ENCODE measurements at places on chromosomes 2 and 18.

DNA sequence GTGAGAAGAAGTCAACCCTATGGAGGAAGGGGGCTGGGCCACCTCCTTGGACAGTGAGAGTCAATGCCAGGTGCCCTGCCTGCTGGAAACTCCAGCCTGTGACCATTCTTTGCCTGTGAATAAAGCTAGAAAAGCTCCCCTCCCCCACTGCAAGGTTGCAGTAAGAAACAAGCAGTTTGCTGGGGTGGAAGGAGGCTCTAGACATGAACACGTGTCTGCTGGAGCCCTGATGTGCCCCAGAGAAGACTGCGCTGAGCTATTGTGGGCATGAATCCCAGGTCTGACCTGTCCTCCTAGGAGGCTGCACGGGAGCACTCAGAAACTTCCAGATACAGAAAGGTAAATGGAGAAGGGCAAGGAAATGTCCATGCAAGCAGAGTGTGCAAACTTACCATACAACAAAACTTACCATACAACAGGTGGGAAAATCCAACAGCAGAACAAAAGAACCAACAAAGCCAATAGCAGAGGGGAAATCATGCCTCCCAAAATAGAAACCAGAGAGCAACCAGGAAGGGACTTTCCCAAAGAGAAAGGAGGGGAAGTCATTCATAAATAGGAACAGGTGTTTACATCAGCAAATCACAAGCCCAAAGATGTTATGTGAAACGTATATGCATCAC, 278.7 kb downstream of the BCL2 start:
- DNase-seq: no peak

GRCh38 chr18:46213295-46213694, 109.1 kb downstream of the HAUS1 start:
- DNase-seq: no peak

- DNase-seq: no peak
These were observed 231.2 kb downstream of the AGAP1 start for GRCh38 chr2:235725016-235725489.

GRCh38 chr18:55477499-55477859, 110.5 kb downstream of the TCF4 start:
- DNase-seq: no peak

GRCh38 chr2:205712508-205712907, 30.2 kb downstream of the NRP2 start:
- no peak for DNase-seq

- DNase-seq: no peak
These were observed 255.8 kb downstream of the PDE11A start for GRCh38 chr2:177816766-177817165.

GRCh38 chr18:68843473-68844089, 45.7 kb downstream of the CCDC102B start:
- no peak for DNase-seq

- DNase-seq: no peak
These were observed 280.9 kb downstream of the RPRM start for GRCh38 chr2:153197402-153198386.

DNA sequence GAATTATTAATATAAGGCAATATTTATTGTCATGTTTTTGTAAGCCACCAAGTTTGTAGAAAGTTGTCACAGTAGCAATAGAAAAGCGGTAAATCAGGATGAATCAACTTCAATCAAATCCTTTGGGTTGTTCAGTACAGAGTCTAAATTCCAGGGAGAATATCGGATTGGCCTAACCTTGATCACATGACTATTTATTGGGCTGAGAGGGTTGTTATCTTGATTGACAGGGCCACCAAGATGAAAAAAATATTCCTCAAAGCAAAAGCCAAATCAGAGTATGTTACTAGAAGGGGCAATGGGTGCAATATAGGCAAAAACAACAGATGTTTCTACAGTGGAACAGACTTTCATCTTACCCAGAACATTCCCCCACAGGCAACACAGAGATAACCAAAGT, 270.0 kb downstream of the METTL4 start:
- no peak for DNase-seq

DNA sequence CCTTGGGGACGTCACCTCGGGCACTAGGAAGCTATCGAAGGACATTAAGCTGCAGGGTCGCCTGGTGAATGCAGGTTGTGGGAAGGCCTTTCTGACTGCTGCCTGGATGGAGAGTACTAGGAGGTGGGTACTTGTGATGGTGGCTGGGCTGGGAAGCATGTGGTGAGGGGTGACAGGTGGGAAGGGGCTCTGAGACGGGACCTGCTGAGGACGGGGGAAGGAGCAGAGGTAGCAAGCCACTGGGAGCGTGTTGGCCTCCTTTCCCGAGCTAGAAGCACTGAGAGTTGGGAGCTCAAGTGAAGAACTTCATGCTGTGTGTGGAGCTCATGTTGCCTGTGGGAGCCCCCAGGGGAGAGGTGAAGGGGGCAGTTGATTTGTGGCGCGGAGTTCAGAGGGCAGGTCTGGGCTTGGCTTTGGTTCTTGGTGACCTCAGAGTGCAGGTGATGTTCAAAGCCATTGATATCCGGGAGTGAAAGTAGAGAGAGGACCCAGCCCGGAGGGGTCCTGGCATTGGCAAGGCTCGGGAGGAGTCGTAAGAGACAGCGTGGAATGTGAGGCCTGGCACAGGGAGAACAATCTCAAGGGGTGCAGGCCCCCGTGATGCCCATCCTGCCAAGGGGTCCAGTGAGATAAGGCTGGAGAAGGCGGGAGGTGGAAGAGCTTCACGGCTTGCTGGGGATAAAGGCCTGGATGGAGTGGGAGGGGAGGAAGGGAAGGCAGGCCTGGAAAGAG, 13.2 kb downstream of the MROH2A start:
- no peak for DNase-seq

DNA sequence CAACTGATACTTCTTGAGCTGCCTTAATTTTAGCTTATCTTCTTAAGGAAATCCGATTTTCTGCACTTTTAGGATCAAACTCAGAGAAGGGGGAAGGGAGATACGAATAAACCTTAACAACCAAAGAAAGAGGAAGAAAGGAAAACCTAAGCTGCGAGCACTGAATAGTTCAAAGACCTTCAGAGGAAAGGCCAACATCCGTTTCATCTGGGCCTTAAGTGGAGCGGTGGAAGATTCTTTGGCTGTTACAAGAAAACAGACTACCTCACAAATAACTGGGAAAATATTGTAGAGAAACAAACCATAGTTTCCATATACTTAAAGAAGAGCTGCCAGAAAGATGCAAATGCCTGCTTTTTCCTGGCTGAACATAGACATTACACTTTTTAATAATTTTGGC, 43.6 kb downstream of the VIT start:
- no peak for DNase-seq

DNA sequence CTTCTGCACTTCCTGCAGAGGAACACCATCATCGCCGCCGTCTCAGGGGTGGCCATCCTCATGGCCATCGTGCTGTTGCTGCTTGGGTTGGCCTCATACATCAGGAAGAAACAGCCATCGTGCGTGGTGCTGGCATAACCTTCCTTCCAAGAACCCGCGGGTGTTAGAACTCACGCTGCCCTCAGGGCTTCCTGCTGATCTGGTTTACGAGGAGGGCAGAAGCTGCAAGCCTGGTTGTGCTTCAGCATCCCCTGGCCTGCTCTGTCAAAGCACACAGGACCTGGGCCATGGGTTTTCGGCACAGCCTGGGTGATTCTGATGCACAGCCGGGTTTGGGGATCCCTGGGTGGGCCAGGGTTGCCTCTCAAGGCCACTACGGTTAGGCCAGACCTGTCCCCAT, 12.2 kb upstream of the ZAP70 start:
- no peak for DNase-seq

DNA sequence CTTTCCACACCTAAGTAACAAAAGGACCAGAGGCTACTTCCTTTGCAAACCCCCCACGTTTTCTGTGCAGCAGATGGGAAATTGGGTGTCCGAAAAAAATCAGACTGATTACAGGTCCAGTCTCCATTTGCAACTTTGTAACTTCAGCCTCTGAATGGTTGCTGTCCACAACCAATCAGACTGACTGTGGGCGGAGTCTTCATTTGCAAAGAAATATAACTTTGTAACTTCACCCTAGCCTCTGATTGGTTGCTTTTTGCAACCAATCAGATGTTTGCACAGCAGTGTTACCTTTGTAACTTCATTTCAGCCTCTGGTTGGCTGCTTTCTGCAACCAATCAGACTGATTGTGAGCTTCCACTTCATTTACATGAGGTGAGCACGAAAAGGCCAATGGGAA, 27.8 kb upstream of the CACNB4 start:
- no peak for DNase-seq

DNA sequence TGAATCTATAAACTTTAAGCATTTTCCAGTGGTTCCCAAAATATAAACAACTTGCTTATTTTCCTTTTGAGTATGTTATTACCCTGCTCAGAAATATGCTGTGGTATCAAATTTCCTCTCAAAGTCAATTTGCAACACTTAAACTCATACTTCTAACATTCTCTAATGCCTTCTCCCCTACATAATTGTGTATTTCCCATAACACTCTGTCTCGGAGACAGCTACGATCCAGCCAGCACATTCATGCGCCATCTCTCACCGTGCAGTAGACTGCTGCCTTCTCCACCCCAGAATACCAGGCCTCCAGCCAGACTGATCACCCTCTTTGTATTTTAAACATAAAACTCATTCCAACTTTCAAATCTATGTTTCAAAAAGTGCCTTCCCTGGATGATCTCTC, 41.8 kb downstream of the TIMM21 start:
- no peak for DNase-seq

DNA sequence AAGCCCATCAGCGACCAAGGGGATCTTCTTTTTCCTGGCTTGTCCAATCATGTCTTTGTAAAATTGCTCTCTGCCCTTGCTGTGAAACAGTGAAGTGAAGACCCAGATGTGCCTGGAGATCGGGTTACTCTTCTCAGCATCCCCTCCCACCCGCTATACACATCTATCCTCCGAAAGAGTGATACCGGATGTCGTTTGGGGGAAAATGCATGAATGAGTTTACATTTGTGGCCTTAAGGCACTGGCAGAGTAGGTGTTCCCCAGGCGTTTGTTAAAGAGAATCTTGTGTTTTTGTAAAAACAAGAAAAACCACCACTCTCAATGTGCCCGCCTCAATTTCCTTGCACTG, 528.3 kb downstream of the CMPK2 start:
- DNase-seq: peak; percentile 45

DNA sequence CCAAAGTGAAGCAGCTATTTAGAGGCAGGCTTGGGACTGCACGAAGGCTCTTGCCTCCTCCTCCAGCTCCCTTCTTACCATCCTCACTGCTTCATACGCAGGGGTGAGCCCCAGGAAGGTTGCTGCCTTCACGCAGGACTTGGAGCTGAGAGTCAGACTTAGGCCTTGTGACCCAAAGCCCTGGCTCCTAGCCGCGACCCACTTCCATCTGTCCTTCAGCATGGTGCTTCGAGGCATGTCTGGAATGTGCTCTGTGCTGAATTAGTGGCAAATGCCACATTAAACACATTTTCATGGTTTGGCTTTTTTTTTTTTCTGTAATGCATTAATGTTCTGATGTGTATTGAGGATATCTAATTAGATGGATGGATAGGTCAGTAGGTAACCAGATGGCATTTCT, 37.5 kb downstream of the ITGB1BP1 start:
- DNase-seq: no peak

All from renal cortex interstitium (tissue), 15 donors.